ENCODE measurements at places on chromosomes 11 and 22.

- no peak for DNase-seq
These were observed 50.7 kb upstream of the ARHGAP32 start for GRCh38 chr11:129242855-129243254.

DNA sequence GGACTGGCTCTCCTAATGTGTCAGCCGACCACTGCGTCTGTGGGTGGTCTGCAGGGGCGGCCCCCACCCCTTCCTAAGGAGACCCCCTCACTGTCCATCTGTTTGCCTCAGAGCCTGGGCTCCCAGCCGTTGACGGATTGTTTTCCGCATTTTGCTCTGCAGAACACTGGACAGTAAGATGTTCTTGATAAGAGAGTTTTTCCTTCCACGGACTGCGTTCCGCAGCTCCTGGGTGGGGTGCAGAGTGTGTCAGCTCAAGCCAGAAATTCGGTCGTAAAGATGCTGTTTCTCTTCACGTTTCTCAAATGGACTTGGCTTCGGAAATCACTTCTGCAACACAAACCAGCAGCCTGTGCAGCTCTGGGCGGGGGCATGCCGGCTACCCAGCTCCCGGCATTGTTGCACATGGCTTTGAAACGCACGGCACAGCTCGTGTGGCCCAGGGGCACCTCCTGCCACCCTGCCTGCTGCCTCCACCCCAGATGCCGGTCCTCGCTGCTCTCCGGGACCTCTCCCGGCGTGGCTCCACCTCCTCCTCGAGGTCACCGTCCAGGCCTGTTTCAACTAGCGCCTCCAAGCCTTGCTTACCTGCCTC, 2.9 kb upstream of the MRGPRG start:
- DNase-seq = no peak

DNA sequence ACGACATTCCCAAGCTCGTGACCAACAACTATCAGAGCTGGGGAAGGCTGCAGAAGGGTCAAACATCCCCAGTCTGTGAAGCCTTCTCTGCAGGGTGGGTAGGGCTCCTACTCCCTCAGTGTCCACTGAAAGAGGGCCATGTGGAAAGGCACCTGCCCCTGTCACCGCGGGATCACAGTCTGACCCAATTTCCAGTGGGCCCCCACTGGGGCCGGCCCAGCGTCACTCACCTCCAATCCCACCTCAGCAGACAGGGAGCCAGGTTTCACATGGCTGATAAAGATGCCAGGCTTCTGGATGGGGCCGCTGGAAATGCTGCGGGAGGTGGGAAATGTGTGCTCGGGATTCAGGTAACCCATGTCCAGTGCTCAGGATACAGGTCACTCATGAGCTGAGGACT, 20.0 kb downstream of the USH1C start:
- DNase-seq = no peak

DNA sequence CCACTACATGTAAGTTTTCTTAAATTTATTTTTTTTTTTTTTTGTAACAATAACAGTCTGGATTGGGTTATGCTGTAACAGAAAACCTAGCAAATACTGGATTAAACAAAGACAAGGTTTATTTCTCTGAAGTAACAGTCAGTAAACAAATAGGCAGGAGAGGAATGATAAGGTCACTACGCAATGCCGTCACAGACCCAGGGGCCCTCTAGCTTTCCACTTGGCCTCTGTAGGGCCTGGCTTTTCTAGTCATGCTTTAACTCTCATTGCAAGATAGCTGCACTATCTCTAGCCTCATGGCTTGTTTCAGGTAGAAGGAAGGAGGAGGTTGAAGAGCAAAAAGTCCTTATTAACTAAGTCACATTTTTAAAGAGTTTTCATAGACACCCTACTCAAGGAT, 6.5 kb downstream of the OR10A6 start:
- no peak for DNase-seq

DNA sequence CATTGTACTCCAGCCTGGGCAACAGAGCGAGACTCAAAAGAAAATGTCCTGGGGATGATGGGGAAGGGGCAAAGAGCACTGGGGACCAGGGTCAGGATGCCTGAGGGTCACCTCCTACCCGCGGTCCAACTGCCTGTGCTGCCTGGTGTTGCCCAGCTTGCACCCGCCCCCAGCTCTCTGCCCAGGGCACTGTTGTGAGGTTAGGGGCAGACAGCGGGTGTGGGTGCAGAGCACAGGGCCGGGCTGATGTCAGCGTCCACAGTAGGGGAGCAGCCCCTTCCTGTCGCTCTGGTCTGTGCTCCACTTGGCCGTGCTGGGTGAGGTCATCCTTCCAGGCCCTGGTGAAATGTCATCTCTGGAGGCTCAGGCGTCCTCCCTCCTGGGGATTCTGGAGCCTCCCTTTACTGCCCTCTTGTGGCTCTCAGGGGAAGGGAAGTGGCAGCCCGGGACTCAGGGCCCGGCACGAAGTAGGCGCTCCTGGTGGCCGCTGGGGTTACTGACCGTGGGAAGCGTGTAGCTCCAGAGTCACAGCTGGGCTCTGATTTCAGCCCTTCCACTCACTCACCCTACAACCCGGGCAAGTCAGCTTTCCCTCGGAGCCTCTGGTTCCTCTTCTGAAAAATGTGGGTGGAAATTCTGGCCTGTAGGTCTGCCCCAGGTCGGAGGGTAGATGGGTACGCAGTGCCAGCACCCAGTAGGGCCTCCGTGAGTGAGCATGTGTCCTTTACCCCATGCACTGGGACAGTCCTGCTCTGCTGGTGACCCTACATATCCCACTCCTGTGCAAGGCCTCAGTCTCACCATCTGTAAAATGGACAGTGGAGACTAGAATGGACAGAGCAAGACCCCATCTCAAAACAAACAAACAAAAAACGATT, 17.3 kb upstream of the PRR5 start:
- DNase-seq = peak; percentile 57

GRCh38 chr22:35198738-35199137, 58.6 kb upstream of the HMGXB4 start:
- no peak for DNase-seq

- no peak for DNase-seq
These were observed 9.8 kb downstream of the YAP1 start for GRCh38 chr11:102119997-102120396.

DNA sequence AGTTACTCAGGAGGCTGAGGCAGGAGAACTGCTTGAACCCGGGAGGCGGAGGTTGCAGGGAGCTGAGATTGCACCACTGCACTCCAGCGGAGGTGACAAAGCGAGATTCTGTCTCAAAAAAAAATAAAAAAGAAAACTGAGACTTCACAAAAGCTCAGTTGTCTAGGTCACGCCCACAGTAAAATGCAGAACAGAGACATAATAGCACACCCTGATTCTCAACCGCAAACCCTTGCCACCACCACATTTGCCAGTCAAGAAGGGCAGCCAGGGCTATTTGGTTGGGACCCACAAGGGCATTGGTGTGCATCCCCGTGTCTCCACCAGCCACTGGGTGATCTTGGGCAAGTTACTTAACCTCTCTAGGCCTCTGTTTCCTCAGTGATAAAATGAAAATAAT, 25.4 kb downstream of the CREB3L1 start:
- no peak for DNase-seq

DNA sequence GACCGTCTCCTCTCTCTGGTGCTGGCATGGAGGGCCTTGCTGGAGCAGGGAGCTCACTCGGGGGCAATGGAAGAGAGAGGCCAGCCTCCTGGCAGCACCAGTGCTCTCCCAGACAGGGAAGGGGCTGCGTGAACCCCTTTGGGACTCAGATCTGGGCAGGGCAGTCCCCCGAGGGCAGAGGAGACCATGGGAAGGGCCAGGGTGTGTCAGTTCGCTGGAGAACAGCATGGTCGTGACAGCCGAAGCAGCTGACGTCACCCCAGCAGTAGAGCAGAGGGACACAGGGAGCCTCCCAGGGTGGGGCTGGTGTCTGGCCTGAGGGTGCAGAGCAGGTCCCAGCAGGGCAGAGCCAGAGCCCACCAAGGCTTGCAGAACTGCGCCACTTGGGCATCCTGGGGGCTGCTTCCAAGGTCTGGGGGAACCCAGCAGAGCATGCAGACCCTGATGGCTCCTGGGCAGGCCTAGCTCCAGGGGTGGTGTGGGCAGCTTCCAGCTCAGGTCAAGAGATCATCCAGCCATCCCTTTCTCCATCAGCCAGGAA, 71.0 kb upstream of the KCNQ1OT1 start:
- no peak for DNase-seq

DNA sequence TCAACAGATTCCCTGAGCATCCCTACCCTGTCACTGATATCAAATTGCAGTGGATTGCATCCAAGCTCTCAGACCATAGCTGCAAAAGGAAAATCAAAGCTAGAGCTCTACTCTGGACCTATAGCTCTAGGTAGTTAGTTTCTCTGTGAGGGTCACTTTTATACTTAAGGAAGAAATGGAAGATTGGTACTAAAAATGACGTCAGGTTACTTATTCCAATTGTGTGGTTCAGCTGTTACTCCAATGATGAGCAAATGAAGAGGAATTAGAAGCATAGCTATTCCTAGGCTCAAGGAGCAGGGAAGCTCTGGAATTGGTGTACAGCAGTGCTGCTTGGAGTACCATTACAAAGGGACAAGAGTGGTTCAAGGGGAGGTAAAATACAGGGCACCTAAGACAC, 36.4 kb upstream of the GLYATL1 start:
- no peak for DNase-seq

DNA sequence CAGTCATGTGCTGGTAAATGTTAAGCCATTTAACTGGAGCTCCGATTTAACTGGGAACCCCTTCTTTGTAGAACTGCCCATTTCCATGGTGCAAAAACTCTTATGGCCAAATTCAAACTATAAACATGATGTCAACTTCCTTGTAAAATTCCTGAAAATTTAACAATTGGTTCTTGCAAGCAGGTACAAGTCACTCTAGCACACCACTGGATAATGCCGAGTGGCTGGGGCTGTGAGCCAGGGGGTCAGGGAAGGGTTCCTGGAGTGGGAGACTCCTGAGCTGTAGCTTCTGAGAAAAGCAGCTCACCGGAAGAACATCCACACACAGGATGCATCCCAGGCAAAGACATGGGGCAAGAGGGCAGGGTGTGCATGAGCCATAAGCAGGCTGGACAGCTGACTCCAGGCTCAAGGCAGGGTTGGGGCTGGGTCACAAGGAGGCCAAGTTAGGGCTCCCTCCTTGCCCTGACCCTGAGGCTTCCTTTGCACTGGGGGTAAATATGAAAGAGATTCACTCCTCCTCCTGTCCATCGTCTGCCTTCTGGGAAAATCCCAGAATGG, 18.2 kb downstream of the P2RY2 start:
- DNase-seq = no peak

DNA sequence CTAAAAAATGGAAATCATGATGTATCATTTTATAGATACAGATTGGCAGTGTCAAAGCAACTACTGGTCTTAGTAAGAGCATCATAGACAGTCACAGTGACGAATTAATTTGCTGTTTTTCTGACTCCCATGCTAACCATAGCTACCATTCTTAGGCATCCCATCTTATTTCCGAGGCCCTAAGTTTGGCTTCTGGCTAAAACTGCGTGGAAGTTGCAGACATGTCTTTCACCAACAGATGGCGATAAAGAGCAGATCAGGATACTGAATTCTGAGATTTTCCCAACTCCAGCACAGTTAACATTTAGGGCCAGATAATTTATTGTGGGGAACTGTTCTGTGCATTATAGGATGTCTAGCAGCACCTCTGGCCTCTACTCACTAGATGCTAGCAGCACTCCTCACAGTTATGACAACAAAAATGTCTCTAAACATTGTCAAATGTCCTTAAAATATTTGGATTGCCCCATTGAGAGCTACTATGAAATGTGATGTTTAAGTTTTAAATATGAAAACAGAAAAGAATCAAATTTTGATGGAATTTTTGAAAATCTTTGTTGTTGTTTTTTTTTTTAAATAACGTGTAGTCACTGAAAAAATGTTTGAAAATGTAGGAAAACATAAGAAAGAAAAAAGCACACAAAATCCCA, 16.3 kb downstream of the OR2AG2 start:
- no peak for DNase-seq

- no peak for DNase-seq
These were observed 539.3 kb downstream of the OPCML start for GRCh38 chr11:132992838-132993631.

DNA sequence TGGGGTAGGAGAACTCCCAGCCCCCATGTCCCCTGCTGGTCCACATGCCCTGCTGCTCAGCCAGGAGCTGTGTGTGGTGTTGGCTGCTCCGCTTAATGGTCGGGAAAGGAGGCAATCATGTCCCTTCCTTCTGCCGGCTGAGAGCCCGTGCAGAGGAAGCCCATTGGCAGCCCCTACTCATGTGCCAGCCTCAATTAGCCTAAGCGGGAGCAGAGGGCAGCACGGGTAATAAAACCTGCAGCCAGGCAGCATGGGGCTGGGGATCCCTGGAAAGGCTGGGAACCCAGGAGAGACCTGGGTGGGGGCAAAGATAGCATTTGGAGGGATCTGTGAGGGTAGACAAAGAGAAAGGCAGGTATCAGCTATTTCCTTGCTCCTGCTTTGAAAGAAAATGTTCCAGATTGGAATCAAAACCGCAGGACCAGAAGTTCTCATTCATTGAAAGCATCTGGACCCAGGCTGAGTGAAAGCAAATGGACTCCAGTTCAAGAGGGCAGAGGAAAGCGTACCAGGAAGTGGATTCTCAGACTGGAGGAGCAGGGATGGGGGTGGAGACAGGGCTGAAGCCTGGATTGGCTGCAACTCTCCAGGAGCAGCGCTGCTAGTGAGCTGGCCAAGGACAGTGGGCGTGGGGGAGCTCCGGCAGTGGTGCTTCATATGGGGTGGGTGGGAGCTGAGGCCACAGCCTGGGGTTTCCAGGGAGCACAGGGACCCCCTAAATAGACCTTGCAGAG, 103.4 kb upstream of the NECTIN1 start:
- no peak for DNase-seq

DNA sequence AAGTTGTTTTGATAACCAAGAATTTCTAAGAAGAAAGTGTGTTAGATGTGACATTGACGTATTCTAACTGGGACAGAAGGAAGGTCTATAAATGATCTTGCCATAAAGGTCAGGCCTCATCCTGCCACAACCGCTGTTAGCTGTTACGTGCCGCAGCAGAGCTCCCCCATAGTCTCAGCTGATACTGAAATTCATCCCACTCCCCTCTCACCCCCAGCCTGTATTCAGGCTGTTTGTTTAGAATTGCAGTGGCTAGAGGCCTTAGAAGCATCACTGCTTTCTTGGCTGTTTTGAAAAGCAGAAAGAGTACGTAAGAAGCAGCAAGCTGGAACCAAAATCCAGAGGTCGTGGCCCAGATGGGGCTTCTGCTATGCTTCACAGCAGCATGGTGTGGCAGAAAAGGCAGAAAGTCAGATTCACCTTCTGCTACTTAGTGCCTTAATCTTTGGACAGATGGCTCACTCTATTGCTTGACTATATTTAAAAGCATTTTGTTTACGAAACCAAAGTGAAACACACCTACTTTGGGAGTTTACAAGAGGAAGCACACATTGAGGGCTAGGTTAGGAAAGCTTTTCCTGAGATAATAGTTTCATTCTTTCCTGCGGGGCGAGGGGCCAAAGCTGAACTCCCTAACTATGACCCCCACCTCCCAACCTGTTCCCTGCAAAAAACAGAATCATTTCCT, 950 bp upstream of the LAYN start:
- no peak for DNase-seq

All from stimulated activated CD4-positive, alpha-beta T cell treated with anti-CD3 and anti-CD28 coated beads, Interleukin-1b, Interleukin-23, amount 100 ng/mL, for 1 hour (primary cell).